Activated effector memory CD4-positive, alpha-beta T cell treated with anti-CD3 and anti-CD28 coated beads, Interleukin-2, amount 50 U/mL, for 16 hours (primary cell): ENCODE measurements at places on chromosomes 5 and 9.
A peak's percentile ranks its signal among the peaks of the same experiment; 100 is the strongest.

- DNase-seq, result no peak
Observed at GRCh38 chr9:127773272-127773671, 5.2 kb downstream of the SH2D3C start.

- DNase-seq, result no peak
Observed at GRCh38 chr9:88605512-88606362, 70.8 kb downstream of the NXNL2 start.

DNA sequence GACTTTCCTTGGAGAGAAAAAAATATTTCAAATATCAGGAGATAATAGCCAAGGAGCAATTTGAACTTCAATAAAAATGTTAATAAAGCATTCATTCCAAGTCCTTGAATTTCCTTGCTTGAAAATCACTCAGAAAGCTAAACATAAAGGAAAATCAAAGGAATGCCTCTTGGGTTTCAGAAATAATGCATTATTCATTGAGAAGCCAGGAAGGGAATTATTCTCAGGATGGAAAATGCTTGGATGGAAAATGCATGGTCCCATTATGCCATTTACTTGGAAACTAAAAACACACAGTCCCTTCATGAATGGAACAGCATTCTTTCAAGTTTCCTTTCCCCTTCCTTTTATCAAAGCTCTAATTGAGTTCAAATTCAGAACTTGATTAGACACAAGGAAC lies 160.9 kb downstream of the LPAR1 start:
- DNase-seq, result no peak

GRCh38 chr5:180100621-180101450 lies 29.3 kb upstream of the RNF130 start:
- no peak for DNase-seq

GRCh38 chr5:65926276-65926783 lies at the start of gene ERBIN:
Gene ERBIN (plus strand): TSS chr5:65926575. CDS start chr5:65992719, 66,144 bp downstream.
- peak; percentile 90 for DNase-seq

DNA sequence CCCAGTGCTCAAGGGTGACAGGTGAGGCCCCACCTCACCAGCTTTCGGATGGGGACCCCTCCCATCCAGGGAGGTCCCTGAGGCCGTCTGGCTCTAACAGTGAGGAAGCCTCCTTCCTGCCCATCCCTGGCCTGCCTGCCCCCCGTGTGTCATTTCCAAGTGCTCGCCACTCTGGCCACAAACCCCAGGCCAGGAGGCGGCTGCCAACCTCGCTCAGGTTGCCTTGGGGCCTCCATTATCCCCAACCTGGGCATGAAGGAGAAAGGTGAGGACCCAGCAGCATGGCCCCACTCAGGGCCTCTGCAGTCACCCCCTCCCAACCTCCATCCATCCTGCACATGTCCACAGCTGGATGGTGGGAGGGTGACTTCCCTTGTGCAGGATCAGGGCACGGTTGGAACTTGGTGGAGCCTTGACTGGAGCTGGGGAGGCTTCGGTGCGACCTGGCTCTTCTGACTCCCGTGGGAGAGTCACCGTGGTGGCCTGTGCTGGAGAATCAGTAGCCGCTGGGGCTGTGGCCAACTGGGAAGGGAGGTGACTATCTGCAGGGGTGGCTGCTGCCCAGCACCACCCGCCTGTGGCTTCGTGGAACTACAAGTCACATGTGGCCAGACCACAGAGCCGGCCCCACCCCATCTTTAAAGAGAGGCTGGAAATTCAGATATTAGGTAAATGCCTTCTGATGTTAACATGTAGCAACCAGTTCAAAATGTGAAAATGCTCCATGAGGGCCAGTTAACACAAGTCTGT lies 37.5 kb upstream of the GFPT2 start:
- DNase-seq, result no peak

DNA sequence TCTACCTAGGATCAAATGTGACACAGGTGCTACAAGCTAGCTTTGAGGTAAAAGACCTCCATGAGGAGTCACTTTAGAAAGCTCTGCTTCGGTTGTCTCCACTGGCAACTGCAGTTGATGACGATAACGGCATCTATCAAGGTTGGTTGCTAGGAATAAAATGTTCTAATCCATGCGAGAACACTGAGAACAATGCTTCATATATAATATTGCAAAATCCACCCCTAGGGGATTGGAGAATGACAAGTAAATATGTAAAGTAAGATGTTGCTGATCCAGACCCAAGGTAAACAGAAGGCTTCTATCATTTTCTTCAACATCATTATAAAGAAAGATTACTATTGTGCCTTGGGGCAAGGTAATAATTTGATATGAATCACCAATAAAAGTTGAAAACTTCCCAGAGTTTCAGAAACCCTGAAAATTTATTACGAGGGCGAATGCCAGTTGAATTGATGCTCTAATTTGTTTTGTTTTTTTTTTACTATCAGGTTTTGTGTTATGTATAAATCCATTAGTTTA lies 1003.4 kb downstream of the CDH18 start:
- no peak for DNase-seq

DNA sequence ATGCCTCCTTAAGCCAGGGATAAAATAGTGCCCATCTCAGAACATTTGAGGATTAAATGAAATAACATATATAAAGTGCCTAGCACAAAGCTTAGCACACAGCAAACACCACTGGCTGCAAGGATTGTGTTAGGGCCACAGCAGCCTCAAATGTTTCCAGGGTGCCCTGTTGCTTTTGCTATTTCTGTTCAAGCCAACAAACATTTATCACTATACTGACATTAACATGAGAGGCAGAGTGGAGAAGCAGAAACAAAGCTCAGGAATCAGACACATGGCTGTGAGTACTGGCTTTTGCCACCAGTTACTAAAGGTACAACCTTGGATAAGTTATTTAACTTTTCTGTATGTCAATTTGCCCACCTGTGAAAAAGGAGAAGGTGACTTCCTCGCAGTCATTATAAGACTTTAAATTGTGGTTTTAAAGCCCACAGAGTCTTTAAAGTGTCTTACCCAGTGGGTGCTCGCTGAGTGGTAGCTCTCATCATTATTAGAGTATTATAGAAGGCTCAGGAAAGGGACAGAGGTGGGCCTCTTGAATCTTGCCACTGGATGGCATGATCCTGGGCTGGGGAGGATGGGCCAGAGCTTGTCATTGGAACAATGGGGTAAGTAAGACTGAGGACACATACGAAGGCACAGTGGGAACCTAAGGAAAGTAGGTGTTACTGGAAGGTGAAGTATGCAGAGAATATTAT lies 98.2 kb downstream of the MARCHF3 start:
- no peak for DNase-seq
